ENCODE measurements at places on chromosomes 13 and 19.

DNA sequence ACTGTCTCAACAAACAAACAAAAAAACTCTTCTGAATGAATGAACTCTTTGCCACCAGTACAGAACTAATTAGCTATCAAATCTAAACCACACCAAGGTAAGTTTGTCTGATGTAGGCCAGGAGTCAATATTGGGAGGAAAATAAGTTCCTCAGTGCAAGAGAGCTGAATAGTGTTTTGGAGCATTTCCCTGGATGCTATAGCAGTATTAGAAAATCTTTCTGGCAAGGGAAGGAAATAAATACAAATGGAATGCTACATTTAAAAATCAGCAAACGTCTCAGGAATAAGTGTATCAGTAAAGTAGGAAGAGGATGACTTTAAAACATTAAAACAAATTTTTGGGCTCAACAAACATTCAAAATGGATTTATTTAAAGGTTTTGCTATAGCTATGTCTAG lies 81.3 kb upstream of the TMTC4 start:
- no peak for DNase-seq

GRCh38 chr19:48600679-48601417 lies 5.7 kb upstream of the SPACA4 start:
- DNase-seq = no peak

DNA sequence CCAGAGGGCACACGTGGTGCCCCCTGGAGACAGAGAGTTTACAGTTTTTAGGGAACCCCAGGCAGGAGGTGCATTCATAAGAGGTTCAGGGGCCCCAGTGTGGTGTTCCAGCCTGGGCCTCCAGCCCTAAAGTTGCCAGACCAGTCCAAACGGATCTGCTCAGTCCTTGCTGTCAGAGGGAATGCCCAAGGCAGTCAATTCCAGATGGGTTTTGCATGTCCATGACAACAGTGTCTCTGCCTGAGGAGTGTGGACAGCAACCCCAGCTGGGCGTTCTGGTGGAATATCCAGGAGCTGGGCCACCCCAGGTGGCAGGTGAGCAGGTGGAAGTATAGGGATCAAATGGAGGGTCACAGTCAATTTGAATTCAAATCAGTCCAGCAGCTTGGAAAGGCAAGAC lies 25.3 kb downstream of the FBXO27 start:
- DNase-seq = no peak

GRCh38 chr13:101429733-101430132 lies 13.4 kb upstream of the NALCN start:
- DNase-seq = no peak

GRCh38 chr19:14394167-14394566 lies 12.9 kb downstream of the ADGRE5 start:
- no peak for DNase-seq

- DNase-seq = no peak
These were observed 17.9 kb upstream of the FBL start for GRCh38 chr19:39864118-39864517.

GRCh38 chr19:2727640-2727944 lies 6.4 kb upstream of the DIRAS1 start:
- no peak for DNase-seq

DNA sequence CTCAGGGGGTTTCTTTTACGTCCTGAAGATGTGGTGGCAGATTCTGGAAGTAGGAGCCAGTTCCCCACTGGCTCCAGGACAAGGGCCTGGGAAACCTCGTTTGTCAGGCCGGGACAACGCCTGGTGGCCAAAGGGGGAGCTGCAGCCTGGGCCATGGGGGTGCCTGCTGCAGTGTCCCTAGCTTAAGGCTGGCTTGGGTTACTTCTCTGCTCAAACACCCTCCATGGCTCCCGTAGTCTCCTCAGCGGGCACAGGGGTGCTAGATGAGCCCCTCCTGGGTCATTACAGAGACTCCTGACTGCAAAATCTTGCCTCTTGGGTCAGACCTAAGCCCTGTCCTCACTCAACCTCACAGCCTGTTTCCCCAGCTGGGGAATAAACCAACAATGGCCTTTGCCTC lies 14.7 kb downstream of the CILP2 start:
- DNase-seq = no peak

- DNase-seq = no peak
These were observed 10.2 kb downstream of the DPP9 start for GRCh38 chr19:4713384-4713951.
